ENCODE measurements at places on chromosomes 3 and 15. TPM values are rescaled to one million over a fixed set of nuclear protein-coding genes. Genes with fewer than 3 reads are reported as not detected.

SEMA6D gene
- total RNA-seq, result 10.5 TPM

ITIH1 gene
- total RNA-seq, result not detected

OCA2 gene
- total RNA-seq, result not detected

XXYLT1 gene
- 18.8 TPM for total RNA-seq

LARP6 gene
- 56.9 TPM for total RNA-seq
